ENCODE measurements at places on chromosomes 11 and 22.
A peak's percentile ranks its signal among the peaks of the same experiment; 100 is the strongest.

DNA sequence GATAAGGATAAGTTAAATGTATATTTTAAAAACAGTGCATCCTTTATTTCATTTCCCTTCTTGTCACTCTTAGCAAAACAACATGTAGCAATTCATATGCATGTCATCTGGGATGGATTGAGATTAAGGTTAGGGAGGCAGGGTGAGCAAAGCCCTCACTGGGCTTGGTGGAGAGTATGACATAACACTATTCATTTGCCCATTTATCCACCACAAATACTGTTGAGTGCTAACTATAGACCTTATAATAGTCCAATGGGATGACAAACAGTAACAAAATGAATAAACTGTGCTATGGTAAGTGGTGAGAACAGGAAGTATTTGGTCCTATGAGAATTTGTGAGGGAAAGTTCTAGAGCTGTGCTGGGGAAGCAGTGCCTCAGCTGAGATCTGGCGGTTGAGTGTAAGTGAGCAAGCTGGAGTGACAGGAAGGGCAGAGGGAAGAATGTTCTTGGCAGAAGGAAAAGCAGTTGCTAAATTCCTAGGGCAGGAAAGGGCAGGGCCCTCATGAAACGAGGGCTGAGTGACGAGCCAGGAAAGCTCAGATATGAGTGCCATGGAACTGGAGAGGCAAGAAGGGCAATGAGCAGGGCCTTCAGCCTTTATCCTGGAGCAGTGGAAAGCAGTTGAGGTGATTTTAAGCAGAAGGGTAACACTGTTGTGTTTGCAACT, 6.7 kb downstream of the HSD17B12 start:
- DNase-seq, result no peak

GRCh38 chr11:11555208-11555607, 66.6 kb downstream of the GALNT18 start:
- no peak for DNase-seq

DNA sequence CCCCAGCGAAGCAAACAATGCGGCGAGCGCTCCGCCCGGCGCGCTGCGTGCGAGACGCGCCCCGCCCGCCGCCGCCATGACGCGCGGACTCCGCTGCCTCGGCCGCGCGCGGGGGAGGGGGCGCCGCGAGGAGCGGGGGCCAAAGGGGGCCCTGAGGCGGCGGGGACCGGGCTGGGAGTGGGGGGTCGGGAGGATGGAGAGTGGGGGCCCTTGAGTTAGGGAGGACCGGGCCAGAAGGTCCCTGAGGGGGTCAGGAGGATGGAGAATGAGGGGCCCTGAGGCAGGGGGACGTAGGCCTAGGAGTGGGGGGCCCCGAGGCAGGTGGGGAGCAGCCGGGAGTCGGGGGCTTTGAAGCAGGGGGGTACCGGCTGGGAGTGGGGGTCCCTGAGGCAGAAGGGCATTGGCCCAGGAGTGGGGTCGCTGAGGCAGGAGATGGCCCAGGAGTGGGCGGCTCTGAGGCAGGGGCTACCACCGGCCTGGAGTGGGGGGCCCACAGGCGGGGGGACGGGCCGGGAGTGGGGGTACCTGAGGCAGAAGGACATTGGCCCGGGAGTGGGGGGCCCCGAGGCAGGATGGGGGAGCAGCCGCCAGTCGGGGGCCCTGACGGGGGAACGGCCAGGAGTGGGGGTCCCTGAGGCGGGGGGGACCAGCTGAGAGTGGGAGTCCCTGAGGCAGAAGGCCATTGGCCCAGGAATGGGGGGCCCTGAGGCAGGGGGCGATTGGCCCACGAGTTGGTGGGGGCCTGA, at the start of gene BRD1:
BRD1 (minus strand) TSS at position 21 of the 746 bp plus-strand sequence. CDS start 3,556 bp downstream, outside the sequence.
- DNase-seq, result peak; percentile 68

GRCh38 chr11:1660111-1660867, 30.7 kb downstream of the KRTAP5-5 start:
- DNase-seq, result no peak

DNA sequence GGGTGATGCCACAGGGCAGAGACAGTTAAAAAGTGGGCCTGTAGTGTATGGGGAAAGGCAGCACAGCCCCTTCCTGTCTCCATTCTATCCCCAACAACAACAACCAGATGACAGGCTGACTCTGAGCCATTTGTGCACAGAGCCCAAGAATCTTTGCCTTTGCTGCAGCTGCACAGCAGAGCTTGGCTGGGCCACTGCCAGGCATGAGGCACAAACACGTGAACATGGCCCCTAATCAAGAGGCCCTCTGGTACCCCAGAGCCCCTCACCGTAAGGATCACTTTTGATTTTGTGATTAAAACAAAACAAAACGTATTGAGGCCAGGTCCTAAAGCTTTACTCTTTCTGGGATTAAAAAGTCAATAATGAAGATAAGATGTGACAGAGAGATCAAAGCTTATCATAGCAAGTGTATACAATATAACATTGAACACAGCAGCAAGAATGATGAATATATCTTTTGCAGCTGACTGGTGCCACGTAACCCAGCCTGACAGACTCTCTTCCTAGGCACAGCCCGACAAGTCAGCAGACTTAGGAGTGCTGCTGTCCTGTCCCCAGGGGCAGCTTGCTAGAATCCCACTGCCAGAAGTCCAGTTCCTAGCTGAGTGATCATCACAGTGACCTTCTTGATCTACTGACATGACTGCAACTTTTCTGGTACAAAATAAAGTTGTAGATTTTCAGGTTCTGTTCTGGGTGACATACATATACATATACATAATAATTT, 117.8 kb downstream of the SERGEF start:
- DNase-seq, result no peak

DNA sequence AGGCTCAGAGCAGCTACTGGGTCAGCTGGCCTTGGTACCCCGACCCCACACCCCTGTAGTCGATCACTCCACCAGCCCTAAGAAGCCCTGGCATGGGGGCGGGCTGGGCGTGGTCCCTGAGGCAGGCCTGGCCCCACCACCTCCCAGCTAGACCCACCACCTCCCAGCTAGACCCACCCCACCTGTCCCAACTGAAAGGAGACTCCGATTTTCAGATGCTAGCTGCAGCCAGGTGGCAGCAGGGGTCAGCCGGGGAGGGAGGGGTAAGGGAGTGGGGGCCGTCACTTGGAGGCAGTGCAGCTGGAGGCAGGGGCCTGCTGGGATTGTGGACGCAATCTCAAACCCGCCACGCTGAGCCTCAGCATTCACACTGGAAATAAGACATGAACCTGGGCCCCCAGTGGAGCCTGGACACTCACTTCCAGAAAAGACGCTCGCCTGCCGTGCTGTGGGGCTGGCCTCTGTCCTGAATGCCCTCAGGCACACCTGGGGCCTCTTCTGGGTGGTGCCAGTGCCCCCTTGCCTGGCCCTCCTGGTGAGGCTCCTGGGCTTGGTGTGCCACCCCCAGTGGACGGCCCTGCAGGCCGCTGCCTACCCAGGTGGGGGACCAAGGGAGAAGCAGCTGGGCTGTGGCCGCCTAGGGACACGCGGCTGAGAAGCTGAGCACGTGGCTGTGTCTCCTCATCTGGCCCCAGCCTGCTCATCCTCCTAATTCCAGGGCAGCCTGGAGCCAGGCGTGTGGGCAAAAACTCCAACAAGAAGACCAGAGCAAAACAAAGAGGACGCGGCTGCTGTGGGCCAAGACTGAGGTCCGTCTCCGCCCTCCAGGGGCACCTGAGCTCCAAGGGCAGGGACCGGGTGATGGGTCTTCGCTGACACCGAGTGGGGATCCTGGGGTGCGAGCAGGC, 26.7 kb downstream of the OSBPL5 start:
- DNase-seq, result no peak

DNA sequence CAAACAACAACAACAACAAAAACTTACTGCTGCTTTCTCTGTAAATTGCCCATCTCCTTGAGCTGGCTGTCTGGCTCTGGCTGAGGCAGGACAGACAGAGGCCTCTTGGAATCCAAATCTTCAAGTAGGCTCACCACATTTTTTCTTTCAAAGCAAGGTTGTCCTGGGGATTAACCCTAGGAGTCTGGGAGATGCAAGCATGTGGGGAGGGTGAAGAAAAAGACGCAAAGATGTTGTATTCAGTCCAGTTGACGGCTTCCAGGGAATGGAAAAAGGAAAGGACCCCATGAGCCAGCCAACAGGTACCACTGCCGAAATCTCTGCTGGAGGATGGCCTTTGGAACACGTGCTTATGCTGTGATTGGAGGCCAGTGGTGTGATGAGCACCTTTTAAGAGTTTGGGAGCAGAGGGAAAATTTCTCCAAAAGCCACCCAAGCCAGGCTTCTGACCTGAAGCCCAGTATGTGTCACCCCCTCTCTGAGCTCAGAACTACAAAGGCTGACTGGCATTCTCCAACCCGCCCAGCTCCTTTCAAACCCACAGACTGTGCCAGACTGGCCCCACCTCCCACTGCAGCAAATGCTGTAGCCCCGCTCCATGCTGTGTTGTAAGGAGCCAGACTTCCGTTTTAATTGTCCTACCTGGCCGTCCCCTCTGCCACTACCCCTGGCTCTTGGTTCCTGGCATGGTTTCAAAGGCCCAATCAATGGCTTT, 10.8 kb downstream of the BLID start:
- DNase-seq, result no peak

- no peak for DNase-seq
These were observed 55.4 kb downstream of the MED15 start for GRCh38 chr22:20562607-20563465.

DNA sequence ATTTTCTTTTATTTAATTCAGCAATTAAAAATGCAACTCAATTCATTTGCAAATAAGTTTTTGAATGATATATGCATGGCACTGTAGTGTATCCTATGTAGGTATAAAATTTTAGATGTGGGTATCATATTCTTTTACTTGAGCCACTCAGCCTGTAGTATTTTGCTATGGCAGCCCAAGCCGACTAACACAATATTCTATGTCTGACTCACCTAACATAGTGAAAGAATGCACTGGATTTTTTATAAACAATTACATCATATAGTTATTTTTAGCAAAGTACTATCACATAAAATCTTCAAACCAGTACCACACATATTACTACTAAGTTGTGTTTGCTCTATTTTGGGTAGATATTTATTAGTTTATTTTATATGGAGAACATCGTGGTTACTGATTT, 21.9 kb upstream of the GRIA4 start:
- no peak for DNase-seq

DNA sequence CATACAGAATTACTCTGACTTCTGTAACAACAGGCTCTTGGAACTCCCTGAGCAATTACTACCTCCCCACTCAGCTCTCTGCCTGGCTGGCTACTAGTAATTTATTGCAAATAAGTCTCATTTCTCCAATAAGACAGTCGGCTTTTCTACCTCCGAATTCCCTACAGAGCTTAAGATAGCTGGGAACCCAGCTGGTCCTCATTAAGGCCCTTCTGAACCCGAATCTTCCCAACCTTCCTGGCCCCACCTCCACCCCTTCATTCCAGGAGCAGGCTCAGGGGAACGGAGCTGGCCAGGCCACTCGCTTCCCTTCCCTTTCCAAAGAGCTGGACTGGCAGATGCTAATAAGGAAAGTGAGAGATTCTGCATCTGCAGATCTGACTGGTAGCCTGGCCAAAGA, 21.6 kb downstream of the TMPRSS5 start:
- no peak for DNase-seq

DNA sequence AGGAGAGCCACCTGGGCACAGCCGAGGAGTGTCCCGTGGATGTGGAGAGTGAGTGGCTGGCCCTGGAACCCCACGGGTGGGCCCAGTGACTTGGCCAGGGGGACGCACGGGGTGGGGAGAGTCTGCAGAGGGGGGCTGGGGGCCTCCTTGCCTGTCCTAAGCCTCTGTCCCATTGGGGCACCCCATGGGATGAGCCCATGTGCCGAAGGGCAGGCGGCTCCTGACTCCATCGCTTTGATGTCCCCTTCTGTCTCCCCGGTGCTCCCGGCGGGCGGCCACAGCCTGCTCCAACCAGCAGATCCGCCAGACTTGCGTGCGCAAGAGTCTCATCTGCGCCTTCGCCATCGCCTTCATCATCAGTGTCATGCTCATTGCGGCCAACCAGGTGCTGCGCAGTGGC, 9.4 kb downstream of the CABP7 start:
- no peak for DNase-seq

GRCh38 chr22:21753374-21754111, 17.9 kb upstream of the YPEL1 start:
- DNase-seq, result no peak

GRCh38 chr11:75150879-75151278, at the start of gene SLCO2B1:
Gene SLCO2B1, plus strand, starts transcription at chr11:75151107. Its CDS starts 275 bp downstream, at chr11:75151382.
- no peak for DNase-seq

DNA sequence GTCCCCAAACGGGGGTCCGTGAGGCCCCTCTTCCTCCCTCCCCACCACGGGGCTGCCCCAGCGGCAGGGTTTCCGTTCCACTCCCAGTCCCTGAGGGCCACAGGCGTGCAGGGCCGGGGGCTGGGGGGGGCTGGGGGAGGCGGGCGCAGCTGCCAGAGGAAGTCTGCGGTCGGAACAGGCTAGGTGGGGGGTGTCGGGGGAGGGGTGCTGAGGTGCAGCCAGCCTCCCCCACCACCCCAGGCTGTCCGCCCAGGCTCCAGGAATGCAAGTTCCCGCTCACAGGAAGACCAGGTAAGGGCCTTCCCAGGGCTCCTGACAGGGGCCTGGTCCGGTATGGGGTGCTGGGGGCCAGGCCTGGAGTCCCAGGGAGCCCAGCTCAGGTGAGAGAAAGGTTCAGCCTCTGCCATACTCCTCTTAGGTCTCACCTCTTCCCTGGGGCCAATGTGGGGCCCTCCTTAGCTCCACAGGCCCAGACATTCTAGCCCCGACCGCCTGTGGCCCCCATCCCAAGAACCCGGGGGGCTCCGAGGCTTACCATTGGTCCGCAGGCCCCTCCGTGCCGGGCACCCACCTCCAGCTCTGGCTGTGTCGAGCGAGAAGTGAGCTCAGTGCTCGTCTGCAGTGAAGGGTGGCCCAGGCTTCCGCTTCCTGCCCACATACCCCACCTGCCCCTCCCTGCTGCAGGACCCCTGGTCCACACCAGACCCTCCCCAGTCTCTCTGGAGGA, at the start of gene PTPRCAP:
PTPRCAP (minus strand) TSS at position 601 of the 727 bp plus-strand sequence; CDS start at position 538, 63 bp downstream.
- DNase-seq, result peak; percentile 75

DNA sequence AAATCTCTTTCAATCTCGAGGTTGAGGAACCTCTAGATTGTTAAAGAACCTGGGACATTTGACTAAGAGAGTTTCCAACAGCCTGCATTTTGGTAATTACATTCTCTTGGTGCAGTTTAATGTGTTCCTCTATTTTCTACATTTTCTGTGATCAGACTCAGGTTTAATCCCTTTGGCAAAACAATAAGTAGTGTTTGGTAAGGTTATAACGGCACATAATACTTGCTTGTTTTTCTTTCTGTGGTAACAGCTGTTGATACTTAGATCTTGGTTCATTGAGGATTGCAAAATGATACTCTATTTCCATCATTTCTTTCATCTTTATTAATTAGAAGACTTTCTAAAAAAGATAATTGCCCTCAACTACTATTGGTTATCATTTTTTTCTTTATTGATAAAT, 271.3 kb downstream of the SBF2 start:
- no peak for DNase-seq
